IMR-90 (cell line): ENCODE measurements at places on chromosomes 2 and 18. TPM values are rescaled to one million over a fixed set of nuclear protein-coding genes. Genes with fewer than 3 reads are reported as not detected.
A peak's percentile ranks its signal among the peaks of the same experiment; 100 is the strongest.

Gene DCC
- total RNA-seq: 0.54 and 0.83 TPM in 2 replicates

Gene GPR35
- 0.28 TPM in 1 of 2 replicates, not detected in the other for total RNA-seq

DNA sequence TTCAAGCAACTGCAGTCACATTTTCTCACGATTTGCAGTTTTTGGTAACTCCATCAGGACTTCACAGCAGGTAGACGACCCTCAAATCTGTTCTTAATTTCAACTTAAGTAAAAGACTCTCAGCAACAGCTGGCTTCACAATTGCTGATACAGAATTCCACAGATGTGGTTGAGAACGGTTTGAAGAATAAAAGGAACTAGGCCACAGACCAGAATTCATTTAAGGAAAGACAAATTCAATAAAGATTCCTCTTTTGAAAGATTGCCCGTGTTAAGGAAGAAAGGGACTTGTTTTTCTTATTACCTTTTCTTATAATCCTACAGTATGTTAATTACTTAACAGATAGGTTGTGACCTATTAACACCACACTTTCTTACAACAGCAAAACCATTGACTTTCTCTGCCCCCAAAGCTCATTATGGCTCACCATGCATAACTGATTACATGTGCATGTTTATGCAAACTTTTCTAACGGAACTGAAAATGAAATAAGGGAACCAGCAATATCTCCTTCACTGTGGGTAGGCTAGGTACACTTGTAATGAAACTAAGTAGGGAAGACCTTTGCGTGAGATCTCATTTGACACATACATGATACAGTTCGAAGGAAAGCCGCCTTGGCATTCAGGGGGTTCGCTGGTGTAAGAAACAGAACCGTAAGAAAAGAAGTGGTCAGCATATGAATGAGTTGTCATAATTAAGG is 4.7 kb upstream of the ZNF516 start:
- DNase-seq: no peak

GRCh38 chr18:45127405-45127804 is 446.7 kb downstream of the SETBP1 start:
- no peak for DNase-seq

DNA sequence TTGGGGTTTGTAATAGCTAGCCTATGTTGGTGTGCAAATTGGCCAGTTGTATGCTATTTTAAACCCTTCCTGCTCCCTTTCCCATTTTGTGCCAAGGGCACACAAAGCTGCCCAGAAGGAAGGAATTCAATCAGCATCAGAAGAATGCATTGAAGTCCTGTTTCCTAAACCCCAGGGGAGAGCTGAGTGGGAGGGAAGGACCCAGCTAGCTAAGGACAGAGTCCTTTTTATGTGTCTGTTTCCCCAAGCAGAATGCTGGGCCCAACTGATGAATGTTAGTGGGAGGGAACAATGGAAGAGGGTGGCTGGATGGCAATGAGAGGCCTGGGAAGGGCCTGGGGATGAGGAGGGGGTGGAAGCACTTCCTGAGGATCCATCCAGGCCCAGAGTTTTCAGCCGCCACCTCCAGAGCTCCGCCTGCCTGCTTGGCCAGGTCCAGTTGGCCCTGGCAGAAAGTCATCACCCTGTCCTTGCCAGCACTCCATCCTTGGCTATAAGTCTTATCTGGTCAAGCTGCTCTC is 32.7 kb downstream of the MEX3C start:
- DNase-seq: no peak

- DNase-seq: no peak
Observed at GRCh38 chr18:63236921-63237846, 82.4 kb downstream of the BCL2 start.

DNA sequence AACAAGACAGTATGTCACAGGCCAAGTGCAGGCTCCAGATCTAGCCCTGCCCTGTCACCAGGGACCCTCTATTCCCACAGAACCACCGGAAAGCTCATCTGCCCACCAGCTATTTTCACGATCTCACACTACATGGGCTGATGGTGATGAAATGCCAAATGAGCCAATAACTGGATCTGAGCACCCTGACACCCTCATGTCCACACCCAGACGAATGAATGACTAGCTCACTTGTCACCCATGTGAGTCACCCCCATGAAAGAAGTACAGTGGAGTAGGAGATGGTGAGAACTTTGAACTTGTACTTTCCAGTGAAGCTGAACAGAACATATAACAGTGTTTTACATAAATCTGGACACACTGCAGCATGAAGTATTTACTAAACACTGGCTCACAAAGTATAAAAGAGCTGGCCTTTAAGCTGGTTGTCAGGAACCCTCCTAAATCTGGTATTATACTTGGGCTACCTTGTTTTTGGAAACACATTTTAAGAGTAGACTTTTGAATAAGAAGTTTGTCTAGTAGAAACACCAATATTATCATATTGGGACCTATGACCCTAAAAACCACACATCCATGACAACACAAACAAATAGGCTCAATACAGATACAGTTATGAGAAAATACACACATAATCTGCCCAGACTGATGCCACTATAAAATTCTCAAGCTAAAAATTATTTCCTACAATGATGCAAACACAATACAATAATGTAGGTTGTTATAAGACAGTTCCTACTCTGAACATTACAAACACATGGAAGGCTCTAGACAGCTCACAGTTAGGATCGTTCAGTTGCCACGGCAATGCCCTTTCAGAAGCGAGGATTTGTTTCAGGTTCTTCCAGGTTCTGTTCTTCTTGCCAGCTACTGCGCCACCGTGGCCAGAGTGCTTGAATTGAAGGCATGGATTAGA is 19.0 kb downstream of the INO80C start:
- peak; percentile 86 for DNase-seq
